ENCODE measurements at places on chromosomes 16 and 17.

GRCh38 chr17:43976963-43977837, 23.5 kb upstream of the PYY start:
- no peak for DNase-seq

DNA sequence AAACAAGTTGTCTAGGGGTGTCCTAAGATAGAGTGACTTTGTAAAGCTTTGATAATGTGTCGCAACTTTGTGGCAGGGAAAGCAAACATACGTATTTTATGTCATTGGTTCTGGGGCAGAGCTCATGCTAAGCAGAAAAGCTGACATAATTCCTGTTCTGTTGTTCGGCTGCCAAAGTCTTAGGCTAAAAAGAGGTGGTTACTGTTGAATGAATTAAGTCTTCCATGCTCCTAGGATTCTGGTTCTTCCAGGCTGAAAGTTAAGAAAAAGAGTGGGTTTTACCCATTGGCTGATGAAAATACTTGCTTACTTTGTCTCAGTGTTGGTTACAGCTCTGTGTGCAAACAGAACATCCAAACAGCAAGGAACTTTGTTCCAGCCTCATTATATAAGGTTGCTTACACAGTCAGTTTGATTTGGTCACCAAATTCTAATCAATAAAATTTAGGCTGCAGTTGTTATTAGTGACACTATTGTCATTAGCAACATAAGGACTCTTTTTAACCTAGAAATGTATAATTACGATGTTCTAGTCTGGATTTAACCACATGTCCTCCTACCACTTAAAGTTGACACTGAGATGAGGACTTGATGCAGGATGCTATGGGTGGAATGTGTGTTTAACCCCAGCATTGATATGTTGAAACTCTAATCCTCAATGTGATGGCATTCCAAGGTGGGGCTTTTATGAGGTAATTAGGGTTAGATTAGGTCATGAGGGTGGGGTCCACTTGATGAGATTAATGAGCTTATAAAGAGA, 114.0 kb upstream of the GOT2 start:
- no peak for DNase-seq

DNA sequence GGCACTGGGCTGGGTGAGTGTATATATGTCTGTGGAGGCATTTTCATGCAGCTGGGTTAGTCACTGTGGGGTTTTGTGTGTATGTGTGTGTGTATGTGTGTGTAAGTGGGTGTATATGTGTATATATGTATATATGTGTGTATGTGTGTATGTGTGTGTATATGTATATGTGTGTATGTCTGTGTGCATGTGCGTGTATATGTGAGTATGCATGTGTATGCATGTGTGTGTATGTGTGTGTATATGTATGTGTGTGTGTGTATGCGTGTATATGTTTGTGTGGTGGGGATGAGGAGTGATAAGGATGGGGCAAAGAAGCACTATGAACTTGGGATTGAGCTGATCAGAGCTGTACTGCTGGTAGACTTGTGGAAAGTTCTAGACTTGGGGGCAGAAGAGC, 29.0 kb upstream of the PLLP start:
- DNase-seq: no peak

GRCh38 chr17:6989779-6990178, 6.1 kb upstream of the ALOX12 start:
- no peak for DNase-seq

GRCh38 chr16:87698676-87699199, 67.0 kb downstream of the KLHDC4 start:
- no peak for DNase-seq

GRCh38 chr17:39687101-39687545, 734 bp downstream of the PGAP3 start:
- DNase-seq: no peak

- no peak for DNase-seq
These were observed 14.9 kb downstream of the RCVRN start for GRCh38 chr17:9890124-9890523.

GRCh38 chr16:51449441-51449840, 298.4 kb upstream of the SALL1 start:
- peak; percentile 40 for DNase-seq

DNA sequence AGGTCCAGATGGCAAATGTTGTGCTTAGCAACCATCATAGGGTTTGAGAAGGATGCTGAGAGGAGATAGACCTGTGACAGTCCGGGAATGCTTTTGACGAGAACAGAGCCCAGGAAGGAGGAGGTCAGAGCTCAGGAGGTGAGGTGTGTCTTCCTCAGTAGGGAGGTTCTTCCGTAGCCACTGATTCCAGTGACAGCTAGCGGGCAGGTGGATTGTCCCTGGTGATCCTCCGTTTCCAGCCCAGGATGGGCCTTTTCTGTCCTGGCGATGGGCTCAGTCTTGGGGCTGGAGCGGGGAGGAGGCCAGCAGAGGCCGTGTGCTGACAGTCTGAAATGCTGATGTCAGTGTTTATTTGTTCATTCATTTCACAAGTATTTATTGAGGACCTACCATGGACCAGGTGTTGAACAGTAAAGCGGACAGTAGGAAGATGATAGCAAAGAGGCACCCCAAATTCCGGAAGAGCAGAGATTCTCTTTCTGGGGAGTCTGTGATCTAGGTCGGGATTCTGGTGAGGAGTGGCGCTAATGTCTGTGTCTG, 38.8 kb downstream of the KIAA0513 start:
- DNase-seq: no peak

DNA sequence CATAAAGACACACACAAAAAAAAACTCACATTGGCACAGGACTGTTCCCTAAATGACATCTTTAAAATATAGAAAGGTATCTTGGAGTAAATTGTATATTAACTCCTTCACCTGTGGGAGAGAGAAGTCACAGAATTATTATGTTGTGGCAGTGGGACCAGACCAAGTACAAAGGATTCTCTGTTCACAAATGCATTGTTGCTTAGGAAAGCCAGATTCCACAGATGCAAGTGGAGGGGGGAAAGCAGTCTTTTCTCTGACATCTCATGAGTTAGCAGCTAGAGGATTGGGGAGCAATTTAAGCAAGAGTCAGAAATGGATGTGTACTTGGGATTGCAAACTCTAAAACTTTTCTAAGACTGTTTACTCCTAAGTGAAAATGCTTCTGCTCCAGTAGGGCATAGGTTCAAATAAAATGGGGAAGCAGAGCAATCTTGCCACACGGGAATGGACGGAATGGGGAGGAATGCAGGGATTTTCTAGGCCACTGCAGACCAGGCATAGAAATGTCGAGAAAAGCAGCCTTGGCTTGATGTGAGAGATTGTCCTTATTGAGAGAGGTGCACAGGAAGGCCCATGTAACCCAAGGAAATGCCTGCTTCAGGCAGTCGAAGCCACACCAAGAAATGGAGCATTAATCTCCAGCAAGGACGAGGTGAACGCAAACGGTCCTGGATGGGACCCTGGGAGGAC, 4.1 kb upstream of the PMP22 start:
- no peak for DNase-seq

- DNase-seq: no peak
These were observed 42.3 kb upstream of the PIK3R6 start for GRCh38 chr17:8909586-8910270.

GRCh38 chr16:12011565-12011964, 35.0 kb downstream of the SNX29 start:
- DNase-seq: no peak

DNA sequence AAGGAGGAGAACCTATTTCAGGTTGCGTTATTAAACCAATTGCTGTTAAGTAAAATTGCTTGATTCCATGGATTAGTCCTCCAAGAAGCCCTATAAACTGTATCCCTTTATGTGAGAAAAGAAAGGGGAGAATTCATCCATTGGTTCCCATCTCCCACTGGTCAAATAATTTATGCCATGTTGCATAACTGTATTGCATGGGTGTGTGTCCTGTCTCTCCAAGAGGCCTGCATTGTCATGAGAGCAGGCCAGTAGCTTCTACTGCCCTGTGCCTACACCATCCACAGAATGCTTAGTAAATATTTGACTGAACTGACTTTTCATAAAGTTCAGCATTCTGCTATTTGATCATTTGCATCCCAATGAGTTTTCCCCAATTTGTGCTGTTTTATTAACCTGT, 11.7 kb upstream of the TOB1 start:
- DNase-seq: no peak

DNA sequence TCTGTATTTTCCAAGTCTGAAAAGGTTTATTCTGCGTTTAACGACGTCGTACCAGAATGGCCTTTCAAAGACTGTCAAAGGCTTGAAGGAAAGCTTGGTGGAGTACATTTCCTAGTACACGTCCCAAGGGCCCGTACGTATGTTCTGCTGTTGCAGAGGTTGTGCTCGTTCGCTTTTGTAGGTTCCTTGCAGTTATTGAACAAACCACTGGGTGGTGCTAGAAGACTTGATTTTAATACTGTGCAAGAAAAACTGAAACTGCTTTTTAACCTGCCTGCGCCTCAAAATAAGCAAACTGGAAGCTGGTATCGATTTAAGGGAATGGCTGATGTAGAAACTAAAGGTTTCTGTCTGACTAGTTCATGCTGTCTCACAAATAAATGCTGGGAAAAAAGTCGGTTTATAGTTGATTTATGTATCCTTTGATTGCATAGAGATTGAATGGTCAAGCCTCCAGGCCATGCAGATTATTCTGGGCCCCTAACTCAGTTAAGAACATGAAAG, 54.6 kb downstream of the USP10 start:
- peak; percentile 95 for DNase-seq

GRCh38 chr17:681316-681715, 33.3 kb downstream of the VPS53 start:
- peak; percentile 88 for DNase-seq

DNA sequence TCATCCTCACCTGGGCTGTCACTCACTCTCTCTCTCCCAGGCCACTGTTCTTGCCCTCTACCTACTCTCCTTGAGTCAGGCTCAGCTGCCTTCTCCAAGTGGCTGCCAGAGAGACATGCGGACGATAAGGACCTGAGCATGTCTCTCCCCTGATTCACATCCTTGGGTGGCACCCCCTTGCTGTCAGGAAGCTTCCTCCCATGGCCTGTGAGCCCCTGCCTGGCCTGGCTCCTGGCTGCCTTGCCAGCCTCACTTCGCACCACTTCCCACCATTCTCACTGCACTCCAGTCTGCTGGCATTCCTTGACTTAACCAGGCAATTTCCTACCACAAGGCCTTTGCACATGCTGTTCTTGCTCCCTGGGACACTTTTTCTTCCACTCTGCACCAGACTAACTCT, 2.7 kb upstream of the ALDH3A1 start:
- no peak for DNase-seq

DNA sequence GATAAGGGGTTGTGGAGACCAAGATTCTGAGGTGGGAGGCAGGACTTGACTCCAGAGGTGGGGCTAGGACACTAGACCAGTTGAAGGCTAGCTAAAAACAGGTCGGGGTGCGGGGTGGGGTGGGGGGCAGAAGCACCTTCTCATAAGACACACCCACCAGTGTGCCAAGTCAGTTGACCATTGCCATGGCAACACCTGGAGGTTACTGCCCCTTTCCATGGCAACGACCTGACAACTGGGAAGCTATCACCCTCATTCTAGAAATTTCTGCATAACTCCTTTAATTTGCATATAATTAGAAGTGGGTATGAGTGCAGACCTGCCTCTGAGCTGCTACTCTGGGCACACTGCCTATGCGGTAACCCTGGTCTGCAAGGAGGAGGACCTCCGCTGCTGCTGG, 53.9 kb upstream of the ALOX12 start:
- no peak for DNase-seq

DNA sequence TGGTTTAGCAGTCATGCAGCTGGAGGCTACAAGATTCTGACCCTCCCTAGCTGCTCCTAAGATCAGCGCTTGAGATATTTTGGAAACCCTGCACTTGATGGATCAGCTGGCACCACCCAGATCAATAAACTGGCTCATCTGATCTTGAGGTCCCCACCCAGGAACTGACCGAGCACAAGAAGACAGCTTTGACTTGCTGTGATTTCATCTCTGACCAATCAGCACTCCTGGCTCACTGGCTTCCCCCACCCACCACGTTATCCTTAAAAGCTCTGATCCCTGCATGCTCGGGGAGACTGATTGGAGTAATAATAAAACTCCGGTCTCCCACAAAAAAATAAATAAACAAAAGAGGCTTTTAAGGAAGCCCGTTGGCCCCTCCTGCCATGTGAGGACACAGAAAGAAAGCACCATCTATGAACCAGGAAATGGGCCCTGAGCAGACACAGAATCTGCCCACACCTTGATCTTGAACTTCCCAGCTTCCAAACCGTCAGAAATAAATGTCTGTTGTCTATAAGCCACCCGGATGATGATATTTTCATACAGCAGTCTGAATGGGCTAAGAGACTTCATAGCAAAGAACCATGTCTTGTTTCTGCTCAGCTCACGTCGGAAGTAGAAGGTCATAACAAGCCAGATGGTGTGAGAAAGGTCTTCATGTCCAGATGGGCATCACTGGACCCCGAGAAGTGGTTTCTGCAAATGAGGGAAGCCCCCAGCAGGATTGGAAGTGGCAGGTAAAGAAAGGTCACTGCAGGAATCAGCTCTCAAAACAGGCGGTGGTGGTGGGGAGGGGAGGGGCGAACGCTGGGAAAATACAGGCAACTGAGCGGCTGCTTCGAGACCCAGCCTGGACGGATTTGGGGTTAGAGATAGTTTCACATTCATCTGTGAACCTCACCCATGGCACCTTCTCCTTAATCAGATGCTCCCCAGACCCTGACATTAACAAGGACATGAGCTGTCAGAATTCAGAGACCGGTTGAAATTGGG, 19.8 kb upstream of the RPH3AL start:
- DNase-seq: no peak

DNA sequence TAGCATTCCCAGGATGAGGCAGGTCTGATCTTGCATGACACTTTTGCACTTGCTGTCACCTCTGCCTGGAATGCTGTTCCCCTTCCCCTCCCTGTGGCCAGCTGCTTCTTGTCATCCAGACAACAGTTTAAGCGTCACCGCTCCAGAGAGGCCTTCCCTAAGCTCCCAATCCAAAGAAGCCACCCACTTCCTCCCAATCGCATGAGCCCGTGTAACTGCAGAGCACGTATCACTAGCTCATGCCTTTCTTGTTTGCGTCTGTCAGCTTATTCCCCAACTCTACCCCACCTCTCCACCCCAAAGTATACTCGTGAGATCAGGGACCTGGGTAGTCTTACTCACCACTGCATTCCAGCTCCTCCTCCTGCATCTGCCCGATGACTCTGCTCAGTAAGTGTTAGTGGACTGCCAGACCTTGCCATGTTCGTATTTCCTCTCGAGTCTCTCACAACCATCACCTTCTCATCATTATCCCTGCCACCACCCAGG, 92.8 kb downstream of the GAS7 start:
- DNase-seq: no peak

- no peak for DNase-seq
These were observed 391.3 kb upstream of the CDH5 start for GRCh38 chr16:65975049-65975708.

- no peak for DNase-seq
These were observed 2.9 kb upstream of the CRYBA1 start for GRCh38 chr17:29243792-29244191.

Data from brain (organoid and tissue), 16 donors.